NCI-H526 (cell line): ENCODE measurements at places on chromosomes 13 and 19.

DNA sequence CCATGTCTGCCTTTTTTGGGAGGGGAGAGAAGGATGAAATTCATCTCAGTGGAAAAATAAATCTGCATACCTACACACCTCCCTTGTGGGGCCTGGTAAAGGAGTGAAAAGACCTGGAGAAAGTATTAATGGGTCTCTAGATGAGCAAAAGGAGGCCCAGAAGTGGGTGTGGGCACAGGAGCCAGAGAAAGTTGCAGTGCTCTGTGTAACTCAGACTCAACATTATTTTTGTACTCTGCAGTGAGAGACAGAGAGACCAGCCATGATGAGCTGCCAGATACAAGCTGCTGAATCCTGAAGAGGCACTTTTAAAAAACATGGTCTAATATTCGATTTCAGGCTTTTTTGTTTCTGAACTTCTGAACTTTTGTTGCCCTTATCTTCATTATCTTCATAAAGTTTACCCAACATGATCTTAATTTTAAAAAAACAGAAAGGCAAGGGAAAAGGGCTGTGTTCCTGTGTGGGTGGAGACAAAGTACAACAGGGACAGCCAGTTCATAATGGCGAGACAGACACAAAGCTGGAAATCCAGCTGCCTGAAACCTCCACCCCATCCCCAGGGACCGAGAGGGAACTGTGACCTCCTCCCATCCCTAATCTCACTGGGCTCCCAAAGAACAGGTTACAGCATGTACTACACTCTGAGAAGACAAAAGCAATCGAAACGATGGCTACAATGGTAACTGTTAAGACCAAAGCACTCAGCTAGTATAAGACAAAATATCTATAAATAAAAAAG, 77.2 kb downstream of the KLF12 start:
- peak; percentile 91 for DNase-seq

GRCh38 chr19:15227261-15227660, 5.0 kb downstream of the EPHX3 start:
- DNase-seq: no peak

DNA sequence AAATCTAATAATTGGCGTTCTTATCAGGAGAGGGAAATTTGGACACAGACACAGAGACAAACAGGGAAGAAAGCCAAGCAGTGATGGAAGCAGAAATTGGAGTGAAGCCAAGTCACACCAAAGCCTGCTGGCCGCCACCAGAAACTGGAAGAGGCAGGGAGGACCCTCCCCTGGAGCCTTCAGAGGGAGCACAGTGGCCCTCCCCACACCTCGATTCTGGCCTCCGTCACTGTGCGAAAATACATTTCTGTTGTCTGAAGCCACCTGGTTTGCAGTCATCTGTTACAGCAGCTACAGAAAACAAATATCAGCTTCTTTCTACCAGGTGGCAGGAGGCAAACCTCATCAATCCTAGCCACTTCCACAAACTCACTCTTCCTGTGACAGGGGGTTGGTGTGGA, 8.3 kb upstream of the TLE6 start:
- no peak for DNase-seq

DNA sequence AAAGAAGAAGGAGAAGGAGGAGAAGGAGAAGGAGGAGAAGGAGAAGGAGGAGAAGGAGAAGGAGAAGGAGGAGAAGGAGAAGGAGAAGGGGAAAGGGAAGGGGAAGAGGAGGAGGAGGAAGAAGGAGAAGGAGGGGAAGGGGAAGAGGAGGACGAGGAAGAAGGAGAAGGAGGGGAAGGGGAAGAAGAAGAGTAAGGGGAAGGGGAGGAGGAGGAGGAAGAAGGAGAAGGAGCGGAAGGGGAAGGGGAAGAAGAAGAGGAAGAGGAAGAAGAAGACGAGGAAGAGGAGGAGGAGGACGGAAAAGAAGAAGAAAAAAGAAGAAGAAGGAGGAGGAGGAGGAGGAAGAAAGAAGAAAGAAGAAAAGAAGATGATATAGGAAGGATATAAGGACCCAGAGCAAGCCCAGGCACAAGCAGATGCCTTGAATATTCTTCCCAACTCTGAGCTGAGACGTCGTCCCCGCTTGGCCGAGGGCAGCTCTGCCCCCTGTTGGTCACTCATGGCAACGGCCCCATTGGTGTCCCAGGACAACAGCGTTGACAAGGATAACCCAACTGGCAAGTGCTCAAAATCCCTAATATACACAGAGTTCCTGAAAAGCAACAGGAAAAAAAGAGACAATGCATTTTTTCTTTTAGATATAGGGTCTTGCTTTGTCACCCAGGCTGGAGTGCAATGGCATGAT, 30.6 kb upstream of the IGSF23 start:
- DNase-seq: no peak
